ENCODE measurements at places on chromosomes 1 and 21.

DNA sequence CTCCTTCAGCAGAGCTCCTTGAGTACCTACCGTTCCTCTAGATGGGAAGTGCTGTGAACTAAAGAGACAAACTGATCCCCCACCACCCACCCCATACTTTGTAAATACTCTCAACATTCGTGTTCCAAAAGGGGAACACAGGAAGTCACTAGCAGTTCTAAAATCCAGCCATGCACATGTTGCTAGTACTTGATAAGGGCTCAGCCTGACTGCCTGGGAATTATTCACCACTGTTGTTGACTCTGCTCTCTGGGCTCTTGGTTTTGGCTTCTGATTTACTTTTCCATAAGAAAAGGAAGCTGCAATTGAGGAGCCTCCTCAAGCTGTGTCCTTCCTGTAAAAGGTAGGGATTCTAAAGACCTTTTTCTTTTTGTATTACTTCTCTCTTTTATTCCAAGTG lies 67.5 kb downstream of the IVNS1ABP start:
- DNase-seq: no peak

DNA sequence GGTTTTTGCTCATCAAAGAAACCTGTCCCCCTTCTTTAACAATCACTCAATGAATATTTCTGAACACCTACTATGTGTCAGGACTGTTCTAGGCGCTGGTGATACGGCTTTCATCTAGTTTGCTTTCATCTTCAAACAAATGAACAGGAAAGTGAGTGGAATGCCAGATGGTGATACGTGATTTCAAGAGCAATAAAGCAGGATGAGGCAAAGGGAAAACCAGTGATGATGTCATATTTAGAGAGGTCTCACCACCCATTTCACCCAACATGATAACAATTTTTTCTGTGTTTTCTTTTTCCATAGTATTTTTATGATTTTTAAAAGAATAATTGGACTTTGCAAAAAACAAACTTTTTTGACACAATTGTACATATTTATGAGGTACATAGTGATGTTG lies 11.3 kb upstream of the SLC6A17 start:
- no peak for DNase-seq

GRCh38 chr1:61782771-61783170 lies 40.5 kb downstream of the PATJ start:
- no peak for DNase-seq

DNA sequence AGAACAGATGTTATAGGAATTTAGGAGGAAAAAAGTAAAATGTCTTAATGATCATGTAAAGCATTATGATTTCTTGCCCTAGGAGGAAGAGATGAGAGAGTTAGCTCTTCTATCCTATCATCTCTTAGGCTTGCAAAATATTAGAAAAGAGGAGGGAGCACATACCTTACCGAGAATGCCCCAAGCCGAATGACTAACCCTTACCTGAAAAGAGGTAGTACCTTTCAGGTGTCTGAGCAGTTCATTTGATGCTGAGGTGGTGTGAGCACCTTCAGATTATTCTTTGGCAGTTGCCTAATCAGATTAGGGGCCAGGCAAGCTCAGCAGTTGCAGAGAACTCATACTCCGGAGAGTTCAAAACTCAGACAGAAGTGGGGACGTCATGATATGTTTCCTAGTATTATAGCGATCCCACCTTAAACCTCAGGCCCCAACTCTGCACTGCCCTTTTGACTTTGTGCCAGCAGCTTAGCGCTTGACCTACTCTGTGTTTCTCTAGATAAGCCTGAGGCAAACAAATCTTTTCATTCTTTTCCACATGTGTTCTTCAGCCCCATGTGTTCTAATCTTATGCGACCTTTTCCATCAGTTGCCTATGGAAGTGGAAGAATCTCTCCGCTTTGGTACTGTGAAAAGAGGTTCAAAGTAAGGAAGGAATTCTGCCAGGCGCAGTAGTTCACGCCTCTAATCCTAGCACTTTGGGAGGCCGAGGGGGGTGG lies 52.5 kb downstream of the ATP2B4 start:
- DNase-seq: no peak

GRCh38 chr1:50155541-50155940 lies 46.8 kb downstream of the ELAVL4 start:
- no peak for DNase-seq

DNA sequence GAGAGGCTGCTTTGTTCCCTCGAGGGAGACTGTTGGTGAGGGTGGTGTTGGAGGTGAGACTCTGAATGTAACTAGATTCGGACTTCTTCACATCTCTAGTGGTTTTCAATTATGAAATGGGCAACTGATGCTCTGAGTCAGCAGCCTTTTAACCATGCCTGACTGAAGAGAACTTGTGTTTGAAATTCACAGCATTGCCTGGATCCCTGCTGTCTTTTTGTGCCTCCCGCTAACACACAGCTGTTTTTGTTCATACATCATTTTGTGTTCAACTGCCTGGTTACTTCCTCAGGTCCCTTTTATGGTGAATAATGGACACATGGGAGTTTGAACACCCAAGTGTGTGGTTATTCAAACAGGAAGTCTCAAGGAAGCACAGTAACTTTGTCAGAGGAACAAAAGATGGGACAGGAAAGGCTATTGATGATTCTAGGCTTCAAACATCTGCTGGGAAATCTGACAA lies 16.8 kb downstream of the LAMC1 start:
- no peak for DNase-seq

GRCh38 chr1:158163000-158163947 lies 17.4 kb upstream of the CD1D start:
- no peak for DNase-seq

DNA sequence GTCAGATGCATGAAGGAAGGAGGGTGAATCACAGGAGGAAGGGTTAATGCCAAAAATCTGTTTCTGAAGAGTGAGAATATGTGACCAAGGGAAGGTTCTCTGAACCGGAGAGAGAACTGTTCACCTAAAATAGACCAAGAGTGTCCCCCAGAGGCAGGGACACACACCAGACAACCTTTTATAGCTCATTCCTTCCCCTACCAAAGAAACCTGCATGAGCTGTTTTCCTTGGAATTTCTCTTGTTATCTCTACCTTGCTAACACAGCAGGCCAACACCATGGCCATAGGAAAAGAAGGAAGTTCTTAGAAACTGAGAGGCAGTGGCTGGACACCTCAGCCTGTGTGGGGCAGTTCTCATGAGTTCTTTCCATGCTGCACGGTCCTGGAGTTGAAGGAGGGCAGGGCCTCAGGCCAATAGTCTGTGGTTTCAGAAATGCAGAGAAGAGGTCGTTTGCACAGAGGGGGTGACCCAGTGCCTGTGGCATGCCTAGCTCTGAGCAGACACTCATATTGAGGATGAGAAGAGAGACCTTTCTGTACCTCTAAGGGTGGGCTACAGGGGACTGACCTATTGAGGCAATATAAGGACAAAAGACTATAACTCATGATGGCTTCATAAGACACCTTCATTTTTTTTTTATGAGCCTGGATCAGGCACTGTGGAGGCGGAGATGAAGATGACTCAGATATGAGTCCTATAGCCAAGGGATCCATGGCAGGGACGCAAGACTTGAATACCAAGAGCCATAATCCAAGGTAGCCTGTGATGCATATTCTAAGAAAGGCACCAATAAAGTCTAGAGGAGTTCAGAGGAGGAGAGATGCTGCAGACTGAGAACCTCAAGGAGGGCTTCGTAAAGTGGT lies 39.4 kb downstream of the IGFN1 start:
- no peak for DNase-seq

- no peak for DNase-seq
Measured at GRCh38 chr1:158035014-158035413, 41.6 kb downstream of the KIRREL1 start.

GRCh38 chr1:39574646-39575045 lies 1.9 kb downstream of the PABPC4 start:
- DNase-seq: no peak

DNA sequence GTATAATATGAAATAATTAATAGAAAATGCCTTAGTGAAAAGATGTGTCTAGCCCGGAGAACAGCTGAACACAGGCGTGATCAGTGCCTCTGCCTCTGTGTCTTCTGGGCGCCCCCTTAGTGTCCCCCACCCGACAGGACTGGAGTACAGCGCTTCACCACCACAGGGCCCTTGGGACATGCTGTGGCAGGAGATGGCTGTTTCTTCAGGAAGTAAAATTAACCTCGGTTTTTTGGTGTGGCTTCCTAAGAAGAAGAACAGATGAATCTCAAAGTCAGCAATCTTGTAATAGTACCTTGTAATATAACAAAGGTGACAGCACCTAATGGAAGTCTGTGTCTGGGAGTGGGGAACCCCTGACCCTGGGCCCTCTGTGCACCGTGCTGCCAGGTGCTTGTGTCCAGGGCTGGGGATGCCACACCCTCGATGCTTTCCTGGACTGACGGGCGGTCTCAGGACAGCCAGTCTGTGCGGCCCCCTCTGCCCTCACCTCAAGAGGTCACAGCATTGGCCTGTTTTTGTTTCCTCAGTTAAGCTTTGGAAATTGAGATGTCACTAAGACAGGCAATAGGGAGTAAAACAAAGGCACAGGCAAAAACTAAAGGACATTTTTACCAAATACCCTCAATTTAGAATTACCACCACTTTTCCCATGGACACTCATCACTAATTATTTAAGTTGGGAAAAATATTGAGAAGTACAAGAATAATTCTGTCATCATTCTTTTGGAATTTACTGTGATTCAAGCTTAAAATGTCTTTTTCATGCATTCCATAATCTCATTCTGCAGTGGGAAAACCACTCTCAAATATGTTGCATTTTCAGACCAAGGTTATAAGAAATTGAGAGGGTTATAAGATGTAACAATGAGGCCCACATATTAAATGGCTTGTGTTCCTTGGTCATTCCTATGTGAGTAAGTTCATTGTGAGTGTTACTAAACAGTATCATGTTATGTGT lies 79.3 kb downstream of the ADARB1 start:
- DNase-seq: no peak

GRCh38 chr1:39833621-39834385 lies 45.1 kb upstream of the BMP8B start:
- DNase-seq: no peak

DNA sequence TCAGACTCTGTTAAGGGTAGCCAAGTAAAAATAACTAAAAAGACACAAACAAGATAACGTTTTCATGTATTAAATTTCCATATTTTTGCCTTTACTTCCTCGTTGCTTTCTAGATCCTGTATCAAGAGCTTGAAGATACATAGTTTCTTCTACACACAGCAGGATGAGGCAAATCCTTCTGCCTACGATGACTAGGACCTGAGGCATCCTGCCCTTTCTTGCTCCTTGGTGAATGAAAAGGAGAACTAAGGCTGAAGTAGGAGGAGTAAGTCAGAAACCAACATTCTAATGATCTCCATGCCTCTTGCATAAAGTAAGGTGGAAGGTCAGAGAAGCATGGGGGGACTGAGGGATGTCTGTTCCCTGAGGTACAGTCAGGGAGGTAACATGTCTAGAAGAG lies 102.6 kb downstream of the GPATCH2 start:
- no peak for DNase-seq

GRCh38 chr1:92538413-92539061 lies 51.8 kb upstream of the GFI1 start:
- no peak for DNase-seq

DNA sequence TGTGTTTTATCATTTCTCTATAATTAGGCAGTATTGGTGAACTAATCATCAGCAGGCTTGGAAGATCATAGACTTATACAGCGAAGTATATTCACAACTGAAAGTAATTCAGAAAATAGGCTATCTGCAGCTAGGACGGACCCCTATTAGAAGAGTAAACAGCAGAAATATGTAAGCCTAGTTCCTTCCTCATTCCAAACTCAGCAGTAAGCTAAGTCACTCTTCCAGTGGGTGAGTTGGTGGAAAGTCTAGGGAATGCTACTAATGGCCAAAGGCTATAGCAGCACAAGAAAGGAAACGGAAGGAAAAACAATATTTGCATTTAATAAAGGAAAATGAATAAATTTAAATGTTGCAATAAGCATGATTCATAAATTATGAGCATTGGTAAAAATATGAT lies 918.1 kb upstream of the TMPRSS15 start:
- no peak for DNase-seq

GRCh38 chr1:16165548-16165947 lies 9.7 kb upstream of the EPHA2 start:
- no peak for DNase-seq

- DNase-seq: no peak
Measured at GRCh38 chr1:207302618-207303393, 18.7 kb upstream of the CD55 start.

DNA sequence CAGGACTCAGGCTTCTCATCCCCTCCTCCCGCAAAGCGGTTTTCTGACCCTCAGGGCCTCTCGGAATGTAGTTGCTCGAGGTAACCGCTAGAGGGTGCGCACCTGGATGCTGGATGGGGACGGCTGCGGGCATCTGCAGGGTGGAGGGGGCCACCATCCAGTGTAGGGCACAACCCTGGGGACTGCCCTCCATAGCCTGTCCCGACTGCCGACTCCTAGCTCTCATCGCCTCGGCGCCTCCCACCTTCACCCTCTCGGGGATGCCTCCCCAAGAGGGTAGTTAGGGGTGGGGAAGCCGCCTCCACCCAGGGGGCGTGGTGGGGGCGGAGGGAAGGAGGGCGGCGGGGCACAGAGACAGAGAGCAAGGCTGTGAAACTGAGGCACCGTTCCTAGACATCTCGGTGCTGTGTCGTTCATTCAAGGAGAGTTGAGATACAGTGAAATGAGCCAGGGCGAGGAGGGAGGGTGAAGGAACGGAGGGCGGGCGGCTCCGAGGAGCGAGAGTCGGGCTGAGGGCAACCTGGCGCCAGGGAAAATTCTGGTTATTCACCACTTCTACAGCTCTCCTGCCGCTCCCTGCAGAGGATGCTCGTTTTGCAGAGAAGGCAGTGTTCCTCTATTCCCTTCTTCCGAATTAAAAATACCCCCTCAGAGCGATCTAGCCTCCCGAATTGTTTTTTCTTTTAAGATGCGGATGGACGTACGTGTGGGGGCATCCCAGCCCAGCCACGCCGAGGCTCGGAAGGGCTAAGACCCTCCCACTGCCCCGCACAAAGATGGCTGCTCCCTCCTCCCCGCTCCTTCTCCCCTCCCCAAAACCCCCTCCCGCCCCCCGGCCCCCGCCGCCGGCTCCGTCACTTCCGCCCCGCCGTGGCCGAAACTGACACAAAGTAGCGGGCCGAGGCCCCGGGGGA lies at the start of gene ATP8B2:
ATP8B2 (plus strand) TSS at position 857 of the 914 bp plus-strand sequence. CDS start 2,617 bp downstream, outside the sequence.
- peak; percentile 63 for DNase-seq

DNA sequence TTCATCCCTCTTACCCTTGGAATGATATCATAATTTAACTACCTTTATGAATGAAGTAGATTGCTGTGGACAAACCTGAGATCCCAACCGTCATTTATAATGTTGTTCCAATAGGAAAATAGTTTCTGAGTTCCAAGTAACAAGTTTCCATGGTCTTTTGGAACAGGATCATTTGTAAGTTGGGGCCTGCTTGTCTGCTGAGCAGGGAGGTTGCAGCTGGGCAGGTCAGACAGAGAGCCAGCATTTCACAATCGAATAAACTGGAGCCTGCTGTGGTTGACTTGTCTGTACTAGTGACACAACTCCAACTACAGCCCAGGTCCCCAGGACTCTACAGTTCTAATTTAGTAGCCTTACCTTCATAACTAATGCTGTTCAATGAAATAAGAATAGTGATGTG lies 18.6 kb upstream of the RALGPS2 start:
- no peak for DNase-seq

GRCh38 chr1:226915672-226915995 lies 24.5 kb upstream of the COQ8A start:
- DNase-seq: no peak
